Stimulated activated naive CD8-positive, alpha-beta T cell treated with anti-CD3 and anti-CD28 coated beads, Interleukin-15, amount 100 ng/mL, for 72 hours (primary cell): ENCODE measurements at places on chromosomes 1 and 21.

- DNase-seq: no peak
These were observed 57.8 kb upstream of the PGD start for GRCh38 chr1:10340930-10341590.

GRCh38 chr1:109379422-109379821 lies 18.3 kb downstream of the SORT1 start:
- no peak for DNase-seq

- DNase-seq: no peak
These were observed 105.3 kb upstream of the CLDN14 start for GRCh38 chr21:36584980-36585940.

DNA sequence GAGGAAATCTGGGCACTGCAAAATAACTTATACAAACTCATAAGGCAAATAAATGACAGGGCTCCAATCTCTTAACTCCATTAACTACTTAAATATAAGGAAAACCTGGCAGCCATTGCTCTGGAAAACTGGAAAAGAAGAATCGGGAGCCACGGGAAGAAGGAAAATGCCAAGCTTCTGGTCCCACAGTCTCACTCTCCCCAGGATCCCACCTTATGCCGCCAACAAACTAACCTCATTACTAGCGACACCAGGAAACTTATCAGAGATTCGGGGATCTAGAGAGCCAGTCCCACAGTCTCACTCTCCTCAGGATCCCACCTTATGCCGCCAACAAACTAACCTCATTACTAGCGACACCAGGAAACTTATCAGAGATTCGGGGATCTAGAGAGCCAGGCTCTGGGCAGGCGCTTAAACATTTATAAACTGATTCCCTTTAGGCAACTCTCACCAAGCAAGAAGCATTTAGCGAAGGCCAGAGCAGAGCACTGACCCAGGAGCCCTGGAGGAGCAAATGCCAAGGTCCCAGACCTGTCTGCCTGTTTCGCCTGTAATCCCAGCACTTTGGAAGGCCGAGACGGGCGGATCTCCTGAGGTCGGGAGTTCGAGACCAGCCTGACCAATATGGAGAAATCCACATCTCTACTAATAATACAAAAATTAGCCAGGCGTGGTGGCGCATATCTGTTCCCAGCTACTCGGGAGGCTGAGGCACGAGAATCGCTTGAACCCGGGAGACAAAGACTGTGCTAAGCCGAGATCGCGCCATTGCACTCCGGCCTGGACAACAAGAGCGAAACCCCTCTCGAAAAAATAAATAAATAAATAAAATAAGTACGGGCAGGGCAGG lies 720 bp downstream of the PSMB2 start:
- no peak for DNase-seq

- no peak for DNase-seq
These were observed 290.2 kb downstream of the LRRC40 start for GRCh38 chr1:69914976-69915765.

GRCh38 chr1:198001776-198002408 lies 84.7 kb downstream of the LHX9 start:
- no peak for DNase-seq

DNA sequence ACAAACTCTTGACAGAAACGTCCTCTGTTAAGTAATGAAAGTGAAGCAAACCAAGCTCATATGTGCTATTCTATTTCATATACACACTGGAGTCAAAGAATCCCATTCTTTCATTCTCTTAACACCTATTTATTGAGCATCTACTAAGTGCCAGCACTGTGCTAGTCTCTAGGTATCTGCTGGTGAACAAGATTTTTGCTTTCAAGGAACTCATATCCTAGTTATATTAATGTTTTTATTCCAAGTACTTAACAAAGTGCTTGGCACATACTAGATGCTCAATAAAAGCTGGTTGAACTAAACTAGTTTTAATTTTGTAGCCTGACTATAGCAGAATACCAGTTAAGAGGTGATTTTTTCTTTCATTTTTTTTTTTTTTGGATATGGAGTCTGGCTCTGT lies 3.6 kb upstream of the RNF2 start:
- no peak for DNase-seq
